Osteocyte (in vitro differentiated cells): ENCODE measurements at places on chromosomes 4 and X. TPM values are rescaled to one million over a fixed set of nuclear protein-coding genes. Genes with fewer than 3 reads are reported as not detected.

Gene RGS12
- 32.5 and 35.6 TPM in 2 replicates for total RNA-seq

GRCh38 chr4:13117185-13117584 is 367.0 kb downstream of the RAB28 start:
- no peaks in the 10 kb centered on the region for H3K4me1 ChIP-seq
- no peak for DNase-seq
- H3K27me3 ChIP-seq: peaks cover 7% of the 10 kb centered on the region
- H3K4me3 ChIP-seq: no peak overlapping the region
- H3K27ac ChIP-seq: no peak overlapping the region
- no peaks in the 10 kb centered on the region for H3K36me3 ChIP-seq

DNA sequence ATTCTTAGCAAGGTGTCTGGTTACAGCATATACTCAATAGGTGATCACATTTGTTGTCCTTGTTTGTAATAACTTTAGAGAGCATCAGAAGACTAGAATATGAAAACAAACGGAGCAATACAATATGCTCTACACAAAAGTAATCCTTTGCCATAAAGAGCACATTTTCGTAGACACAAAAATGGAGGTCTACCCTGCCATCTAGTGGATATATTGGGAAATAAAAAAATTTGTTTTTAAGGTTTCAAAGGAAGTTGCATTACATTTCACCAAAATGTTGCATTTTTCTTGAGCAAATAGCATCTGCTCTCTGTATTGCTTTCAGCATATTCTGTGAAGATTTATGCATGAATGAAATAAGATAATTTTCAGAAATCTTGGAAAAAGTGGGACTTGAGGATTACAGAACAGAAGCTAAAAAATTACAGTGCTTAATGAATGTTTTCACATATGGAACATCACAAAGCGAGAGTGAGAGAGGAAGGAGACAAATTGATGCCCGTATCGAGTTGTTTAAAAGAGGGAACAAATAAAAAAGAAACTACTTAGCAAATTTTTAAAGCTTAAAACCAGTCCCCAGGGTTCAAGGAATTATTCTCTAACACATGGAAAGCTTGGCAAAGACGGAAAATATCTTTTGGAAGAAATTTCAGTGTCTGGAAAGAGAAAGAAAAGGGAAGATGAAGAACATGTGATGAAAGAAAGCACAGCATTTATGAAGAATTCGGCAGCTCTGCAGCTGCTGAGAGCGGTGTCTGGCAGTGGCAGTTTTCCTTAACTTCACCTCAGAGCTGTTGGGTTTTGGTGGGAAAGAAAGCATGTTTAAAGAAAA is 390.1 kb downstream of the ANKRD50 start:
- H3K27me3 ChIP-seq: peaks cover 2% of the 10 kb centered on the region
- H3K27ac ChIP-seq: no peak overlapping the region
- no peak for DNase-seq
- no peak overlapping the region for H3K4me3 ChIP-seq
- peaks cover 7% of the 10 kb centered on the region for H3K4me1 ChIP-seq

DNA sequence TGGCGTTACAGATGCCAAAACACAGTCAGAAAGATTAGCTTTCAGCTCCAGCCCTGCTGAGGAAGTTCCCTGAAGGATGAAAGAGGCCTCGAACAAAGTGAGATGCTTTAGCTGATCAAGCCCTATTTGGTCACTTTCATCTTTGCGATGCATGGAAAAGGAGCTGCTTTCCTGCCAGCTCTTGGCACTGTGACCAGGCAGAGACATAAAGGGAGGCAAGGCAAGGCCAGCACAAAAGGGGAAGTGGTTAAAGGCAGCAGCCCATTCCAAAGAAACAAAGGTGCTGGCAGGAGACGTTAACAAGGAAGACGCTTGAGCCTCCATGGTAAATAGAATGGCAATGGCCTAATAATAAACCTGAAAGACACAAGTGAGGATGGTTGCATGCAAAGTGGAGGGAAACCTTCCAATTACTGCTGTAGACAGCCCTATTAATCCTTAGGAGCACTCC is 617.1 kb upstream of the INTU start:
- peaks cover 2% of the 10 kb centered on the region for H3K27me3 ChIP-seq
- no peak overlapping the region for H3K27ac ChIP-seq
- no peak overlapping the region for H3K4me3 ChIP-seq
- peaks cover 14% of the 10 kb centered on the region for H3K4me1 ChIP-seq

- no peaks in the 10 kb centered on the region for H3K36me3 ChIP-seq
- peaks cover 48% of the 10 kb centered on the region for H3K4me1 ChIP-seq
- no peaks in the 10 kb centered on the region for H3K27me3 ChIP-seq
- peak overlapping the region; percentile 63 for H3K4me3 ChIP-seq
- DNase-seq: no peak
Measured at GRCh38 chr4:3388471-3389232, 53.1 kb upstream of the HGFAC start.
